ENCODE measurements at places on chromosomes 4 and X.

- no peak for DNase-seq
These were observed 26.9 kb upstream of the PPP2R3B start for GRCh38 chrX:413322-414201.

- DNase-seq: no peak
These were observed 50.1 kb downstream of the FBXW7 start for GRCh38 chr4:152485726-152486276.

- DNase-seq: no peak
These were observed 612.6 kb downstream of the STPG2 start for GRCh38 chr4:97530676-97531075.

- DNase-seq: no peak
These were observed 51.5 kb upstream of the GPRIN3 start for GRCh38 chr4:89358935-89359638.

DNA sequence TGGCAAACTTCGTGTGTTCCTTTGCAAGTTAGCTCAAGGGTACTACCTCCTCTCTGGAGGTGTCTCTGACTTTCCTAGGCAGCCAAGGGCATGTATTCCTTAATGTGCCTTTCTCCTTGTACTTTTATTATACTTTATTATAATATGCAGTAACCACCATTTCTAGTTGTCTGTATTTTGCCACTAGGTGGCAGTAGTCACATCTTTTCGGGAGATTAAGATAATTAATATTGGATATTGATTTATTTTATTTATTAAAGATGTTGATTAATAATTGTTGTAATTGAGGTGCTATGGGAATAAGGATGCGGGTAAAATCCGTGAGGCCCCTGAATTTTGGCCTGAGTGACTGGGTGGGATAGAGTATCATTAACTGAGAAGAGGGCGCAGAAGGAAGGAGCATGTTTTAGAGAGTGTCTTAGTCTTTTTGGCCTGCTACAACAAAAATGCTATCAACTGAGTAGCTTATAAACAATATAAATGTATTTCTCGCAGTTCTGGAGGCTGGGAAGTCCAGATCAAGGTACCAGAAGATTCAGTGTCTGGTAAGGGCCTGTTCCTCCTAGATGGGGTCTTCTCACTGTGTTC lies 153.3 kb downstream of the TMEM164 start:
- DNase-seq: no peak

- DNase-seq: no peak
These were observed 33.3 kb upstream of the FGFR3 start for GRCh38 chr4:1759818-1760223.

DNA sequence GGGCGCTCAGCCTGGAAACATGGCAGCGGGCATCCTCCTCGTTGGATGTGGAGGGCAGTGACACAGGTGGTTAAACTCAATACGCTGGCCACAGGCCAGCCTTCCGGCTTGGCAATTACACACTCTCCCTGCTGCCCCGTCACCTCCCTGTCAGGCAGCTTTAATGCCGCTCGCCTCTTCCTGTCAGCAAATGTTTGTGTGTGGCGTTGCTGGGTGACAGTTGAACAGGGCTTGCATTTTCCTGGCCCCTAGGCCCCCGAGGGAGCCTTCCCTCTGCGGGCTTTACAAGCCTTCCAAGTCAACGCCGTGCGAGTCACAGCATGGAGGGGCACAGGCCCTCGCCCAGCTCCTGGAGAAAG lies 620.0 kb downstream of the BCOR start:
- DNase-seq: no peak

DNA sequence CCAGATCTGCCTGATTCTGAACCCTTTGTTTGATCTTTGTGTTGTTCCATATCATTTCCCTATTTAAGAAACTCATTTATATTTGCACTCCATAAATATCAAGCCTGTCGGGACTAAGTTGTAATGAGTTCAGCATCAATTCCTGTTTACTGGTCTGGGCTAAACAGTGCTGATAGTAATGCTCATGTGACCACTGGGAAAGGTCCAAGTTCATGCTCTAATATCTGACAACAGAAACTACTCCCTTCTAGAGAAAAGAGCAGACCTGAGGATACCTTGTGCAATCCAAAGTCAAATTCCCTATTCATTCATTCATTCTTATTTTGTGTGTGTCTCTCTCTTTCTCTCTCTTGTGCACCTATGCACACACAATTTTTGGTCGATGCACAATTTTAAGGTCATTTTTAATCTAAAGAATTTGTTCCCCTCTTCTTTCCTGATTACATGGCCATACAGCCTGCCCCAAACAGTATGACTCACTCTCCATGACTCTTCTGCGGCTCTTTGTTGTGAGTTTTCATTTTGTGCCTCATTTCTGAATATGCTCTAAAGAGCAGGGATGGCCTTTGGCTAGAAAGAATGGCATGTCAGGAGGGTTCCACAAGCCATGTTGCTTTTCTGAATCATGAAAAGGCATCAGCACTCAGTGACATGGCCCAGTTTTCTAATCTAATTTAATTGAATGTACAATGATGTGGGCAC lies 664.3 kb downstream of the RPA4 start:
- no peak for DNase-seq

GRCh38 chrX:148629434-148629833 lies 129.0 kb downstream of the AFF2 start:
- no peak for DNase-seq

- DNase-seq: no peak
These were observed 25.6 kb downstream of the FAT1 start for GRCh38 chr4:186698028-186698427.

DNA sequence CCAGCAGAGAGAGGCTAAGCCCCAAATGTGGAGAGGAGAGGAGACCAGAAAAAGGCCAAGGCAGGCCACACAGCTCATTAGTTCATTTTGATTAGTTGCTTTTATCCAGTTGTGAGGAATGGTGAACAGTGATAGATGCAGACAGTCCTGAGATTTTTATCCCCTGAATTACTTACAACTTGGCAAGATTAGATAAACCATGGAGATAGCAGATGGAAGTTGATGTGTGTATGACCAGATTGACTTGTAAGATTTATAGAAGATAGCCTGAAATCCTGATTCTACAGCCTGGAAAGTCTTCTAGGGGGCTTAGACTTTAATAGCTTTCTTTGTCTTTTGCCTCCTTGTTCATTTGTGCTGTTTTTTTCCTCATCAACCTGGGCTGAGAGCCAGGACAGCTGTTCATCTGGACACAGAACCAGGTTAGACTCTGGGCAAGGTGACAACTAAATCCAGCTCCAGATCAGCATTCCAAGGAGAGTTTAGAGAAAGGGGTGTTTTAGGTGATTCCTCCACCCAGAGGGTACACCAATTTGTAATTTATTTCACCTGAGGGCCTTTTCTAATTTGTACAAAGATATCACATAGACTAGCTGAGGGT lies 215.5 kb downstream of the SPATA18 start:
- DNase-seq: no peak

- no peak for DNase-seq
These were observed 457.4 kb upstream of the PCDH10 start for GRCh38 chr4:132691668-132692067.

DNA sequence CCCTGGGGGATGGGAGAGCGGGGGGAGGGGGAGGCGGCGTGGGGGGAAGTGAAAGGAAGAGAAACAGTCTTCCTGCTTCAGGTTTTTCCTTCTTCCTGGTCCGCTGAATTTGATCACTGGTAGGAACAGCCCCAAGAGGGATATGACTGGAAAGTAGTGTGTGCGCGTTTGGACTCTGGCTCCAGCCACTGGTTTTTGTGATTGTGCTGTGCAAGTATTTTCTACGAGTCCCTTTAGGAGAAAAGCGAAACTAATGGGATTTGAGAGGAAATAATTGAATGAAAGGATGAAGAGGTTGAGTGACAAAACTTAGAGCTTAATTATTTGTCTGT lies 836 bp downstream of the PRRG1 start:
- DNase-seq: no peak

DNA sequence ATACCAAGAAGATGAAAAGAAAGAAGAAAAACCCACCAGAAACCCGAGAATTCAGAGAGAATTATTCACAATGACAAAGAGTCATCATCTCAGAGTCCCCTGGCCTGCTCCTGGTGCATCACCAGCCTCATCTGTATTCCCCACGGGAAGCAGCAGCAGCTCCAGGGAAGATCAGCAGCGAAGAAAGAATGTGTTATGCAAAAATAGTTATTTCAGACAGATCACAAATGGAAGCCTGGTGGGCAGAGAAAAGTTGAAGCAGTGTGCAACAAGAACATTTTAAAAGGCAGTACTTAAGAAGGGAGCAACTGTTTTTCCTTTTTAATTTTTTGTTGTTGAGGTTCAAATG lies 189.2 kb downstream of the PPP3CA start:
- DNase-seq: no peak

DNA sequence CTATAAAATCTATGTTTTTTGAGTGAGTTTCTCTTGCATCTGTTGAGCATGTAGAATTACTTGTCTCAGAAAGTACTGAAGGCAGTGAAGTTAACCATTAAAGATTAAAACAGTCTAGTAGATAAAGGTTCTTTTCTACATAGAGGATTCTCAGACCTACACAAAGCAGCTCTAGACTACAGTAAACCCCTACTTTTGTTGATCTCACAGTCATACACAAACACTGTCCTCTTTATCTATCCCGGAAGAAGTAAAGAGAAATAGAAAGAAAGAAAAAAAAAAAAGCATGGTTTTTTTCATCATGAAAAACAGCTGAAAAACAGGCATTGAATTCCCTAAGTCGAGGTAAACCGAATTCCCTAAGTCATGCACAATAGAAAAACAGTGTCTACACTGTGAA lies 58.6 kb downstream of the COL25A1 start:
- DNase-seq: no peak

DNA sequence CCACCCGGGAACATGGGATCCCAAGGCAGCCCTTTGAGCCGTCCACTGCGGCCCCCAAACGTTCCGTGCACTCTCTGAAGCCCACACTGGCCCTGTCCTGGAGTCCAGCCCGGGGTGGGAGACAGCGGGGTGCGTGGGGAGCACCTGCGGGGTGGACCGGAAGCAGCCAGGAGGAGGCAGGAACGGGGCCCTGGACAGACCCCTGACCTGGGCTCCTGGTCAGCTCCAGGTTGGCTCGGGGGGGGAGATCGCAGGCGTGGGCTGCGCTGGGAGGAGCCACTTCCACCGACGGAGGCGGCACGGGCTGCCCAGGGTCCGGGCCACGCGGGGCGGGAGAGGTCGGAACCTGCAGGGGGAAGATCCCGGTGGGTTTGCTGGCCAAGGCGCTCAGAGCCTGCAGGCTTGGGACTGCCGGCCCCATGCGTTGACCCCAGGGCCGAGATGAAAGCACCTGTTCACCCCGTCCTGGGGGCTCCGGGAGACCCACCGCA lies 5.7 kb upstream of the PLCXD1 start:
- no peak for DNase-seq

GRCh38 chr4:39020130-39020529 lies 12.1 kb downstream of the TMEM156 start:
- no peak for DNase-seq

GRCh38 chr4:21780148-21780547 lies 168.4 kb downstream of the KCNIP4 start:
- DNase-seq: no peak

GRCh38 chrX:110951472-110952269 lies 144.3 kb upstream of the PAK3 start:
- DNase-seq: no peak

DNA sequence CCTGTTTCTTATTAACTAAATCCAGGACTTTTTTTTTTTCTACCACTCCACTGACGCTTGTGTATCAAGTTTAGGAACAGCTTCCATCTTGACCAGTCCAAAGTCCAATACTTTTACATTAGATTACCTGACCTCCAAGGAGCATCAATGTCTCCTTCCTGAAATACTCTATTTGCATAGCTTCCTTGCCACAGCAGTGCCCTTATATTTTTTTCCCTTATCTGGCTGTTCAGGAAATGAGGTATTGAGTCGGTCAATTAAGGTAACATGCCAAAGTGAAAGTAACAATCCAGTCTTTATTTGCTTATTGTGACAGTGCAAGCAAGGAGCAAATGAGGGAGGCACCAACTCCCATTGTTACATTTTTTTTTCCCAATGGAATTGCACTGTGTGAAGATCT lies 730.8 kb upstream of the NDST4 start:
- DNase-seq: no peak

DNA sequence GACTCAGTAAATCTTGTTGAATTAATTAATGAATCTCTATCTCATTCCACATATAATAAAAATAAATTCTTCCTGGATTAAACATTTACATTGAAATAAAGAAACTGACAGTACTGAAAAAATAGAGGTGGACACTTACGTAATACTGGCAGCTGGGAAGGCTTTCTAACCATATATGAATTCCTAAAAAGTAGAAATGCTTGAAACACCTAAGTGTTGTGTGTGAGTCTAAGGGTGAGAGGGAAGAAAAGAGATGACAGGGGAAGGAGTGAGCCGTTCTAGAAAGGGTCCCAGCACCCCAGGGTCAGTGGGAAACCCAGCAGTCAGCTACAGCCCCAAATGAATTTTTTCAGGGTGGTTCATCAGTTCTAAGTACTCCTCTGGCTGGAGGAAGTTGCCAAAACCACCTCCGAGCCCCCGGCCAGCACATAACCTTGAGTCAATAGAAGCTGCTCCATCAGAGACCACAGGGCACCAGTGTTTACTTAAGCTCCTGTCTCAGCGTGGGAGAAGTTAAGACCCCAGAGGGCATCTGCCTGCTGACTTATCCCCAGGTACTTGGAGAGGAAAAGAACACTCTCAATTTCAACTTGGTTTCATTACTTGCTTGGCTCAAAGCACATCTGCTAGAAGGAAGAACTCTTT lies 18.3 kb downstream of the GAB3 start:
- DNase-seq: no peak

DNA sequence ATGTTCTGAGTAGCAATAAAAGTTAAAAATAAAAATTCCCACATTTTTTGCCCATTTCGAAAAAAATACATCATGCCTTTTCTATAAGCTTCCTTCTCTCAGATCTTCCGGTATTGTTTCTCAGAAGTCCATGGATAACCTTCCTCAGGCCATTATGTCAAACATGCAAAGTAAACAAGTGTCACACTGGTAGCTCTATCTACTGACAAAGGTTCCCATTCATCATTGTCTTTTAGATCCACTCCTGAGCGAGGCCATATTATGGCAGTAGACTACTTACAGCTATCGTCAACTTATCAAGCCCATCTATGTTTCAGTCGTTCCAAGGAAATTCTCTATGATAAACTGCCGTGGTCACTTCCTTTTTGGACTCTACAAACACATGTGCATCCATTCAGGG lies 1068.2 kb downstream of the GLUD2 start:
- DNase-seq: no peak

- no peak for DNase-seq
These were observed 182.6 kb downstream of the ATOH1 start for GRCh38 chr4:94011190-94011589.

- DNase-seq: no peak
These were observed 164.6 kb downstream of the BANK1 start for GRCh38 chr4:101954975-101955678.

Measured in vagina (tissue), 2 donors.